Amygdala (tissue), 56 donors: ENCODE measurements at places on chromosomes 2 and 18.

DNA sequence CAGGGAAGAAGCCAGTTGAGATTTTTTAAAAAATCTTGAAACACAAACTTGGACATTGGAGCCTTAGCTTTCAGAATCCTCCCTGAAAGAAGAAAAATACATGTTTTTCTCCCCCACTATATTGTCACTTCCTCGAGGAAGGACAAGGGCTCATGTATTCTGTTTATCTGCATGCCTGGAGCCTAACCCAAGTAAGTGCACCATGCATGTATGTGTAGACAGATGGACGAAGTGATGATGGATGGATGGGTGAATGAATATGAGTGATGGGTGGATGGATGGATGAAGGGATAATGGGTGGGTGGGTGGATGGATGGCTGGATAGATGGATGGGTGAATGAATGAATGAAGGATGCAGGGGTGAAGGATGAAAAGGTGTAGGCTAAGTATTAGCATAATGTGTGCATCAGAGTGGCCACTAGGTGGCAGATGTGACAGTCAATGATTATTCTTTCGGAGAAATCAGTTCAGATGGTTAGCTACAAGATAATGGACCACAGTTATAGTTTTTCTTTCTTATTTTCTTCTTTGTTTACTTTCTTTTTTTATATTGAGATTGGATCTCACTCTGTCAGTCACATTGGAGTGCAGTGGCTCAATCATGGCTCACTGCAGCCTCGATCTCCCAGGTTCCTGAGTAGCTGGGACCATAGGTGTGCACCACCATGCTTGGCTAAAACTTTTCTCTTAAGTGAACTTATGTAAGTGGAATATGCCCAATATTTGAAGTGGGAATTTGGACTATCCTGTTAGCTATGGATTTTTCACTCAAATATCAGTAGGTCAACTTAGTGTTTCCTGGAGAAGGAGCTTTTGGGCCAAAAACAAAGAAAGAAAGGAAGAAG, 18.5 kb upstream of the CCDC93 start:
- DNase-seq = peak; percentile 7

- no peak for DNase-seq
These were observed 46.0 kb downstream of the TTC32 start for GRCh38 chr2:19855542-19856431.

- no peak for DNase-seq
These were observed 124.9 kb downstream of the CSRNP3 start for GRCh38 chr2:165594231-165594934.

DNA sequence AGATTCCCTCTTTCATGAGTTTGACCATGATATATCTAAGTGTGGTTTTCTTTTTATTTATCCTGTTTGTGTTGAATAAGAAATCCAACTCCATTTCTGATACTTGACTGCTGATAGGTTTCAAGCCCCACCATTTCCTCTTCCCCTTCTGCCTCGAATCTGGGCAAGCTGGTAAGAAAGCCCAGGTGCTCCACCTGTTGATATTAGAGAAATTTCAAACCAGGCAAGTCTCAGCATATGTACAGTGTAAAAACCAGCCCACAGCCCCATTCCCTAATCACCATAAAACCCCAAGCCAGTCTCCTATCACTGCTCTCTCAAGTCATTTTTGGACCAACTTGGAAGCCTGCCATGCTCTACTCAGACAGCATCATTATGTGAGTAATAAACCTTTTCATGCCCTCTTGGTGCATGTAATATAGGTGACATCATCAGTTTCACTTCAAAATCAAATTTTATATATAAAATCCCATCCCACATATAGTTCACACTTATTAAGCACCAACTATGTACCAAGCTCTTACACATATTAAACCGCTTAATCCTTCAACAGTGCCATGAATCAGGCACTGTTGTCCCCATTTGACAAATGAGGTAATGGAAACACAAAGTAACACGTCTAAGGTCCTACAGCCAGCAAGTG, 46.6 kb downstream of the SMAD2 start:
- no peak for DNase-seq

GRCh38 chr2:152585830-152586484, 131.3 kb downstream of the PRPF40A start:
- DNase-seq = no peak

DNA sequence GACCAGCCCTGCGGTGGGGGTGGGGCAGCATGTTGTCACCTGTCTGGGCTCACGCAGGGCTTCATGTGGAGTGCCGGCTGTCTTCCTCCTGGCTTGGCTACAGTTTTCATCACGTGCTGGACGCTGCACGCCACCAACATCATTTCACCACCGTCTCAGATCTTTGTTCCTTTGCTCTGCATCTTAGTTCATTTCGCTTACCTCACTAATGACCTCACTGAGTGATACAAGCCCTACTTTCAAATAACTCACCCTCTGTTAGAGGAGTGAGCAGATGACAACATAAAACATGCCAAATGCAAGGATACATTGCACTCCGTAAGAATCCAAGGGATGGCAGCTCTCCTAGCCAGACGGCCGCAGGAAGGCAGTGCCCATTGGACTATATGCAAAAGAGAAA, 527.5 kb downstream of the GALR1 start:
- no peak for DNase-seq

DNA sequence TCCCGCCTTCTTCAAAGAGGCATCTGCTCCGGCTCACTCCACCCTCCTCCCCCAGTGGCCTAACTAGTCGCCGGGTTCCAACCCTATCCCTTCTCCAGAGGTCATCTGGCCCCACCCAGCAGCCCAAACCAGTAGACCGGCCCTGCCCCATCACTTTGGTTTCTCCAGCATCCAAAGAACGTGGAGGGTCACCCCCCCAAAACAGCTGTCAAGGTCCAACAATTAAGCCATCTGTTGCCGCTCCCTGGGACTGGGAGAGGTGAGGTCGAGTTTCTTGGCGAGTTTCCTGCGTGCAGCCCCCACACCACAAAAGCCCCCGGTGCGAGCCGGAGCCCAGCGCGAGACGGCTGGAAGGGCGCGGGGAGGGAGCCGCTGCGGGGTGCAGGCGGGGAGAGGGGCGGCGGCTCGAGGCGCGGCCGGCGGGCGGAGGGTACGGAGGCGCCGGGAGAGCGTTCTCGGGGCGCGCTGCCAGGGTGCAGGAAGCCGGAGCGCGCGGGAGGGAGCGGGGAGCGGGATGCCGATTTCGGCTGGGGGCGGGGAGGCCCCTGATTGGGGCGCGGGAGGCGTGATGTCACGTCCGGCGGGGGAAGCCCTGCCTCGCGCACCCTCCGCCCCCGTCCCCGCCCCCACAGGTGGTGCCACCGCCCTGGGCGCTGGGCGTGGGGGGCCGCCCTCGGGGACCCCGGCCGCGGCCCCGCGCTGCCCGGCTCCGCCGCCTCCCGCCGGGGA, 571 bp upstream of the GPC1 start:
- DNase-seq = no peak

- DNase-seq = no peak
These were observed 13.6 kb downstream of the OTX1 start for GRCh38 chr2:63064197-63064596.
